Right lobe of liver (tissue), 6 donors: ENCODE measurements at places on chromosomes 7 and 10. TPM values are rescaled to one million over a fixed set of nuclear protein-coding genes. Genes with fewer than 3 reads are reported as not detected.

- no peak for DNase-seq
- H3K27me3 ChIP-seq: no peaks in the 10 kb centered on the region
- H3K36me3 ChIP-seq: no peaks in the 10 kb centered on the region
- H3K27ac ChIP-seq: no peak overlapping the region
- no peak overlapping the region for H3K4me3 ChIP-seq
These were observed 878.9 kb downstream of the TYW1 start for GRCh38 chr7:67875558-67875957.

- H3K4me3 ChIP-seq: no peak overlapping the region
- H3K36me3 ChIP-seq: no peaks in the 10 kb centered on the region
- no peak for DNase-seq
- no peaks in the 10 kb centered on the region for H3K27me3 ChIP-seq
- no peaks in the 10 kb centered on the region for H3K4me1 ChIP-seq
These were observed 4.2 kb downstream of the SMARCD3 start for GRCh38 chr7:151244196-151244840.

- H3K4me1 ChIP-seq: no peaks in the 10 kb centered on the region
- no peaks in the 10 kb centered on the region for H3K27me3 ChIP-seq
- no peaks in the 10 kb centered on the region for H3K36me3 ChIP-seq
- DNase-seq: no peak
These were observed 50.7 kb upstream of the NRF1 start for GRCh38 chr7:129560831-129561230.

- no peak overlapping the region for H3K27ac ChIP-seq
- no peaks in the 10 kb centered on the region for H3K4me1 ChIP-seq
- DNase-seq: no peak
- peaks cover 38% of the 10 kb centered on the region for H3K36me3 ChIP-seq
- no peaks in the 10 kb centered on the region for H3K27me3 ChIP-seq
These were observed 1.2 kb upstream of the MAD1L1 start for GRCh38 chr7:2233926-2234325.

- no peaks in the 10 kb centered on the region for H3K36me3 ChIP-seq
- H3K4me1 ChIP-seq: no peaks in the 10 kb centered on the region
These were observed 9.2 kb upstream of the PWWP2B start for GRCh38 chr10:132387764-132388210.

DNA sequence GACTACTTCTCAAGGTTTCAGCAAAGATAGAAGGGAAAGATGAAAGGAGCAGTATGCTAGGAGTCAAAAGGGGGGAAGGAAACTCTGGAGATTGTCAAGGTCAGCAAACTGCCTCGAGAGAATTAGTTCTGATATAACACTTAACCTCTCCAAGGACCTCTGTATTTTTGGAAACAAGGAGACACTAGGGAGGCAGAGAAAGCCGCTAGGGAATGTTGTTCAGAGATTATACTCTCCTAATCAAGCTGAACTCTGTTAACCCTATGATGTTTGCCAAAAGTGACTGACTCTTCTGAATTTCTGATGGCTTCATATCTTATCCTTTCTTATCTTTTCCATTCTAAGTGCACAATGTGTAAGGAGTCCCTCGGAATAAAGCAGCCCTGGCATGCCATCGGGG lies 27.1 kb downstream of the CREM start:
- no peaks in the 10 kb centered on the region for H3K4me1 ChIP-seq
- H3K36me3 ChIP-seq: no peaks in the 10 kb centered on the region
- H3K4me3 ChIP-seq: no peak overlapping the region
- H3K27ac ChIP-seq: no peak overlapping the region
- no peaks in the 10 kb centered on the region for H3K27me3 ChIP-seq

DNA sequence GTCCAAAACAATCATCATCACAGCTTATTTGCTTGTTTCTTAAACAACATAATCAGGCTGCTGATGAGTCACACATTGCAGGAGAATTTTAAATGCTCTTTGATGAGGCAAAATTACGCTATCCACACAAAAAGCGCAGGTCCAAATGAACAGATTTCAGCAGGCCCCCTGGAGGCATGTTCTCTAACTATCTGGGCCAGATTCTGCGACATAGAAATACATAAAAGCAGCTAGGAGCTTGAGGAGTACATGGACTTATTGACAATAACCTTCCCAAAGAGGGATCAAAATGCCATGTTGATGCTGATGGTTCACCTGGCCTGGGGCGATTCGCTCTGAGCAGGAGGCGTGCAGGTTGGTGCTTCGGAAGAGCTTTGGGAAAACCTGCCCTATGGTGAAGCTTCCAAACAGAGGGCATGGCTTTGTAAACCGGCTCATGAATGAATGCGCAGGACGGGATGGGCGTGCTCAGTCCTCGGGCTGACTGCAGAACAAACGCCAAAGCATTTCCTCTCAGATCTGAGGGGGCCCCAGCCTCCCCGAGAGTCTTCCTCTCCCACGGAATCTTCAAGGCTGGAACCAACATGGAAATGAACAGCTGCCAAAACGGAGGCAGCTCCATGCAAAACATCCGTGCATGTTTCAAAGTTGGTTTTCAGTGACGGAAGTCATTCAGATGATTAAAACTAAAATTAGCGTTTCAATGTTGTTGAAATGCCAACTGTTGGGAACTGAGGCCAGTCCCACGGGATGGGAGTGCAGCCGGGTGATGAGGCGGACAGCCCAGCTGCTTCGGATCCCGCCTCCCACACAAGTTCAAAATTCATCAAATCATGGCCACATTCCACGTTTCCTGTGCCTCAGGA lies 179.6 kb downstream of the TCERG1L start:
- DNase-seq: no peak
- H3K27ac ChIP-seq: no peak overlapping the region
- H3K27me3 ChIP-seq: no peaks in the 10 kb centered on the region
- no peak overlapping the region for H3K4me3 ChIP-seq
- H3K4me1 ChIP-seq: no peaks in the 10 kb centered on the region

GRCh38 chr7:129401967-129402860 lies 32.0 kb upstream of the STRIP2 start:
- H3K27me3 ChIP-seq: no peaks in the 10 kb centered on the region
- no peak overlapping the region for H3K4me3 ChIP-seq
- no peaks in the 10 kb centered on the region for H3K4me1 ChIP-seq
- peaks cover 10% of the 10 kb centered on the region for H3K36me3 ChIP-seq
- DNase-seq: no peak

GRCh38 chr10:26909753-26910152 lies 49.0 kb upstream of the ABI1 start:
- H3K4me3 ChIP-seq: no peak overlapping the region
- H3K27me3 ChIP-seq: no peaks in the 10 kb centered on the region
- H3K4me1 ChIP-seq: no peaks in the 10 kb centered on the region
- no peak overlapping the region for H3K27ac ChIP-seq
- H3K36me3 ChIP-seq: no peaks in the 10 kb centered on the region

- no peak overlapping the region for H3K4me3 ChIP-seq
- no peaks in the 10 kb centered on the region for H3K36me3 ChIP-seq
- no peaks in the 10 kb centered on the region for H3K4me1 ChIP-seq
- no peaks in the 10 kb centered on the region for H3K27me3 ChIP-seq
- H3K27ac ChIP-seq: no peak overlapping the region
- no peak for DNase-seq
These were observed 93.7 kb downstream of the EPC1 start for GRCh38 chr10:32253276-32253675.

DNA sequence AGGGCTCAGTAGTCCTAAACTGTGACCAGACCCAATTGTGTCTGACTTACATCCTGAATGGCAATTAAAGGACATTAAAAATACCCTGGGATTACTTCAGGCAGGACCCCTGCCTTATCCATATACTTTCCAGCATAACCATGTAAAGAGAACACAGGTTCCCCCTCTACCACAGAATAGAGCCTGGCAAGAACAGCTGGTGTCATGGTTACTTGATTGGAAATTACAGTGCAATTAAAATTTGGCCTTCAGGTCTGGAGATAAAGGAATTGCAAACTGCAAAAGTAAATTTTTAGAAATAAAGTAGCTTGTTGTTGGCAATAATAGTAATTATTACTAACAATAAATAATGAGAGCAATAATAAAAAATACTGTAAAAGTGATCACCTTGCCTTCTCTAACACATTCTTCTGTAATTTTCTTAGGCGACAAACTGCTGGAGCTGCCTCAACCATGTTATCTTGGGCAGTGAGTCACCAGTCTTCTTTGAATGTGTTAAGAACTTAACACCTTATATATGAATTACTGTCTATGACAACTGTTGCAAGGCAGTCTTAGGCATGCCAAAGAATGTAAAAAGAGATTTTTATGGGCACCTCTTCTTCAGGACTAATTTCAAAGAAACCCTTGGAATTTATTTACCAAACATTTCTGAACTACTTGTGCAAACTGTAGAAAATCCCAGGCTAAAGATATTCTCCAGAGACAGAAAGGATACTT lies 53.7 kb downstream of the HIBADH start:
- H3K4me3 ChIP-seq: no peak overlapping the region
- DNase-seq: no peak
- H3K36me3 ChIP-seq: no peaks in the 10 kb centered on the region
- no peaks in the 10 kb centered on the region for H3K27me3 ChIP-seq
- H3K27ac ChIP-seq: no peak overlapping the region

DNA sequence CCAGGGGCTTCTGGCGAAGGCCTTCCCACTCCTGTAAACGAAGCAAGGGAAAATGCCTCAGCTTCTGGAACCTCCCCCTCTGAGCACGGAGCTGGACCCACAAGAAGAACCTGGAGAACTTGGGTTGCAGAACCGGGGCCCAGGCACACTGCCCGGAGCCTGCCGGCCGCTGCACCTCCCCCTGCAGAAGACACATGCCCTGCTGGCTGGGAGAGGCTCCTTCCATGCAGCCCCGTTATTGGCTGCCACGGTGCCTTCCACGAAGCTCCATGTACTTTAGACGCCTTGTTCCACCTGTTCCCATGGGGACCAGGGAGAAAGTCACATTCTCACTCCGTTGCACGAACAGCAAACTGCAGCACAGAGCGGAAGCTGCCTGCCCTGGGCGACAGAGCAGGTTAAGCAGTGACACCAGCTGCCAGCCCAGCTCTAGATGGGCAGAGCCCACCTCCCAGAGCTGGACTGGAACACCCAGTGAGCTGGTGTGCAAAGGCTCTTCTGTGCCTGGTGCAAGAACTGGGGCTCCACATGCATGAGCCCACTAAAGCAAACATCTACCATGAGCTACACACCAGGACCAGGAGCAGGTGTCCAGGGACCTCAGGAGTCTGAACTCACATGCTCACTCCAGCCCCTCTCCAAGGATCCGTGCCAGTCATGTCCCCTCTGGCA lies 70.1 kb downstream of the TNS3 start:
- H3K36me3 ChIP-seq: no peaks in the 10 kb centered on the region
- no peak overlapping the region for H3K4me3 ChIP-seq
- no peak for DNase-seq
- no peaks in the 10 kb centered on the region for H3K27me3 ChIP-seq
- H3K4me1 ChIP-seq: no peaks in the 10 kb centered on the region

GRCh38 chr7:500521-501420 lies 18.9 kb downstream of the PDGFA start:
- no peaks in the 10 kb centered on the region for H3K27me3 ChIP-seq
- no peak overlapping the region for H3K27ac ChIP-seq
- DNase-seq: no peak
- no peak overlapping the region for H3K4me3 ChIP-seq

DNA sequence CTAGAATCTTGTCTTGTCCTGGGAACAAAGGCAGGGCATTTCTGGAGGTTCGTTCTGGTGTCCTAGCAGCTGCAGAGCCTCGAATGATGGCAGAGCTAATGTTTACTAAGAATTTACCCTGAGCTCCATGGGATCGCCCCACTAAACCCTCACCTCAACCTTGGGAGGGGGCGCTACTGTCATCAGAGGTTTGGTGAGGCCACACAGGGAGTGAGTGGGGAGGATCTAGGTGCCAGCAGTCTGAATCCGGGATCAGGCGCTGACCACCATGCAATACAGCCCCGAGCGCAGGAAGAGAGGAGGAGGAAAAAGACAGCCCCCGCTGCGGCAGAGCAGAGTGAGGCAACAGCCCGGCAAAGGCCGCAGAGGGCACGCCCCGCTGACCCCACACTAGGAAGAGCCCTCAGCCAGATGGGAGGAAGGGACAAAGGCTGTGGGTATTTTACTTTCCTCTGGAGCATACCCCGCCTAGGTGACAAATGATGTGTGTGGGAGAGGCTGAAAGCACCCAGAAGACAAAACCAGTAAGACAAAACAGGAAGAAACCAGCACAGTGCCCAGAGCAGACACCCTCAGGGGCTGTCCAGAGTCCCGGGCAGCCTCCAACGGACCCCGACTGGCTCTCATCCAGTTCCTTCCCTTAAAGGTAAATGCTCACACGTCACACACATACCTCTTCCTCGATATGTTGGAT lies 103.5 kb downstream of the FAM53B start:
- H3K4me3 ChIP-seq: no peak overlapping the region
- H3K36me3 ChIP-seq: no peaks in the 10 kb centered on the region
- no peaks in the 10 kb centered on the region for H3K4me1 ChIP-seq
- H3K27me3 ChIP-seq: no peaks in the 10 kb centered on the region
- no peak overlapping the region for H3K27ac ChIP-seq

The PRKCQ gene
- total RNA-seq: 0.12 TPM

The TRIM50 gene
- total RNA-seq: 0.56 TPM

The MUC12 gene
- total RNA-seq: not detected

The ALOX5 gene
- total RNA-seq: 3.1 TPM

The LIPM gene
- not detected for total RNA-seq
